ENCODE measurements at places on chromosomes 12 and 14.

DNA sequence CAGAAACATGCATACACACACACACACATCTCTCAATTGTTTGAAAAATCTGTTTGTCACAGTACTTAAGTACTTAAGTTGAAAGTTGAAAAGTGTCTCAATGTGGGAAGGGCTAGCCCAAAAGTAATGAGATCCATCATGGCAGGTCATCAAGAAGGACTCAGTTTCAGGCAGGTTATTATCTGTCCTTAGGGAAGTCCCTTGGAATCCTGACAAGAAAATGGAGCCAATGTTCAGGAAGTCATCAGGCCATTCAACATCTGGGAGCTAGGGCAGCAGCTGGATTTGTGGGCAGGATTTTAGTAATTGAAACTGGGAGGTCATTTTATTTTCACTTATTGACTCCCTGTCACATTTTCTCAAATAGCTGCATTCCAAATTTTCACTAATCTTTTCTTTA is 56.0 kb downstream of the MSRB3 start:
- DNase-seq = no peak

DNA sequence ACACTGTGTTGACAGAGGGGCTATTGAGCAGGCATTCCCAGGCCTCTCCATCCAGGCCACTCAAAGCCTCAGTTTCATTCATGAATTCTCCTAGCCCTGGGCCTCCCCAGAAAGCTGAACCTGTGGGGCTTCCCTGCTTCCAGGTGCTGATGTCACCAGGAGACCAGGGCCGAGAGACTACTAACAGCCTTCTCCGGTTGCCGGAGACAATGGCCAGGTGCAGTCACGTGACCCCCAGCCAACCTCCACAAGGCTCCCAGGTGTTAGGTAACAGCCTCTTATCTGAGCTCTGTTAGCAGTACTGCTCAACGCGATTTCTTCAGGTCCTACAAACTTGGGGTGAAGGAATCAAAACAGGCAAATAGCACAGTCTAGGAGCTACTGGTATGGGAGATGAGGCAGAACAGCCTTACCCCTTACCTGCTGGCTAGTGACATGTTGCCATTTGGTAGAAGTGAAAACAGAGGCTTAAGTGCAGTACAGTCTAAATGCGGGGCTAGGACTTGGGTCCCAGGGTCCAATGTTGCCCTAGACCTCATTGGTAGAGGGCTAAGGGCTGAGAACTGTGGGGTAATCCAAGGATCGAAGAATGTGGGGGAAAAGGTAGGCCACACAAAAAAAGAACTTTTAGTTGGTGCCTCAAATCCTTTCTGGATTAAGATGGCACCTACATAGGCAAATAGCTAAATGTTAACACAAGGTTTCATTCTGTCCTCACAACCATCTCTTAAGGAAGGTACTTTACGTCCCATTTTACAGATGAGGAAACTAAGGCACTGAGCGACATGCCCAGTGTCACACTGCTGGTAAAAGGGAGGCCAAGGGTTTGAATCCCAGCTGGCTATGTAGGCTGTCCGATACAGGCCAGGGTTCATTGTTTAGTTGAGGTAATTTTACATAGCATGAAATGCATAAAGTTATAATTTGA is 3.8 kb downstream of the CCDC88C start:
- peak; percentile 45 for DNase-seq

GRCh38 chr14:100767003-100767787 is 40.5 kb downstream of the DLK1 start:
- no peak for DNase-seq

GRCh38 chr12:88737838-88738472 is 157.7 kb upstream of the KITLG start:
- DNase-seq = no peak

DNA sequence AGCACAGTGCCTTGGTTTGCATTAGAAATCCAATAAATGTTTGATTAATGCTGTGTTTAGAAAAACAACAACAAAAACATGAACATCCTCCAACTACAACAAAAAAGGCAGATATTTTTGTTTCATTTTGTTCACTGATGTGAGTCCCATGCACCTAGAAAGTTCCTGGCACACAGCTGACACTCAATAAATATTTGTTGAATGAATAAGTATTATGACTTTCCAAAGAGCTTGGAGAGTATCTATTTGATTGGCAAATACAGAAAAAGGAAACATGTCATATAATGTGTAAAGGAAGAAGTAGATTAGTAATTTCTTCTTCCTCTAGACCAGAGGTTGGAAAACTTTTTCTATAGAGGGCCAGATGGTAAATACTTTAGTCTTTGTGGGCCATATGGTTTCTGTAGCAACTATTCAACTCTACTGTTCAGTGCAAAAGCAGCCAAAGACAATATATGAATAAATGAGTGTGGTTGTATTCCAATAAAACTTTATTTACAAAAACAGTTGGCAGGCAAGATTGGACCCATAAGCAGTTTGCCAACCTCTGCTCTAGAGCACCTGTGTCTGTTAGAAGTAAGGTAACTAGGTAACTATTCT is 312.3 kb upstream of the DIO2 start:
- DNase-seq = no peak

DNA sequence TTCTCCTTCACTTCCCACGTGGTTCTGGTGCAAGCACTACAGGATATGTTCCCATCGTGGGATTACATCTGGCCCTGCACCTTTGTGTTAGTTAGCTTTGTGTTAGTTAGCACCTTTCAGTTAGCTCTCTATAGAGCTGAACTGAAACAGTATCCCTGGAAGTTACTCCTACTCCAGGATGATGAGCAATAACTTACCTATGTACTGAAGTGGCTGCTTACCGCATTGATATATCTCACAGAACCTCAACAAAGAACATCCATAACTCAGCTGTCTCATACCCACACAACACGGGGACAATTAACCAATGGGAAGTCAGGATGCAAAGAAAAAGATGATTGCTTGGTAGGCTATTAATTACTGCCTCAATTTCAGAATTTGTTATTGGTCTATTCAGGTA is 146.6 kb downstream of the ASCL4 start:
- DNase-seq = no peak

GRCh38 chr12:112944024-112944690 is 5.9 kb downstream of the OAS3 start:
- DNase-seq = no peak

GRCh38 chr12:97630356-97630755 is 167.8 kb downstream of the RMST start:
- no peak for DNase-seq

DNA sequence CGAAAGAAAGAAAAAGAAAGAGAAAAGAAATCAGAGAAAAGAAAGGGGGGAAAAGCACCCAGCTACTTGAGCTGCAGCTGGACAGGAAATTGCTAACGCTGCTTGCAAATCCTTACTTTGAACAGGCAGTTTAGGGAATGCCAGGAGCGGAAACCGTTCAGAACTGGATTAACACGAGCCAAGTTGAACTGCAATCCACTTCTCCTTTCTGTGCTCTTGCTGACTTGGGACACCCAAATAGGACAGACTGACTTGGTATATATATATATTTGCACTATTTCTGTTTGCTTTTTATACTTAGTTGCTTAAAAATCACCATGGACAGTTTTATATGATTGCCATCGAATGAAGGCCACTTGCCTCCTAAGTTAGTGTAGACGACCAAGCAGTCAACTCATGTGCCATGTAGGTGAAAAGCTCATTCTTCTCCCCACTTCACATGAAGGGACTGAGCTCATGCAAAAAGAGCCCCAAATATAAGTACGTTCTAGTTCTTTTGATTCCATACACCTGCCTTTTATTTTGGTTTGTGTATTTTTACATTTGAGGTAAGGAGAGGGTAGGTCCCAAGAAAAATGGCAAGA is 5.5 kb downstream of the DUSP6 start:
- no peak for DNase-seq

DNA sequence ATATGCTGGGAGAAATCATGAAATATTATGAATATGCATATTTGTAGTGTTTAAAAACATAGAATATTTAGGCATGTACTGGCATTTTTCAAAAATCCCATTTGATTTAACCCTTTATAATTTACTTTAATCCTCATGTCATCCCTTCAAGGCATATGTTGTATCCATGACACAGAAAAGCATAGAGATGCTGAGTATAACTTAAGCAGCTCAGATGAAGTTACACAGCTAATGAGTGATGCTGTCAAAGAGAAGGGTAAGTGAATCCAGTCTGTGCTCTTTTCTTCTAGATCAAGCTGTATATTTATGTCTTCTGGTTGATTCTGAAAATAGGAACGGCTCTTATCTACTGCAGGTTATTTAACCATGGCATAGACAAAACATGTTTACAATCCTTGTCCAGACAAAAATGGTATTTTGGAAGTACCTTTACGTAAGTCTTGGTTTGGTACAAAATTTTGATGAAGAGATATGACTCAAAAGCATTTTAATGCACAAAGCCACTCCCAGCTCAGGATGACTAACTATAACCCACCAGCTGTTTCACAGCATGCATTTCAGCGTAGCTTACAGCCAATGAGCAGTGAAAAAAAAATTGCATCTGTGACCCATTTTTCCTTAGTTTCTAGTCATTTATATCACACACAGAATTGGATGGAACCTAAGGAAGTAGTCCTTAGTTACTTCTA is 201.7 kb downstream of the STXBP6 start:
- no peak for DNase-seq

DNA sequence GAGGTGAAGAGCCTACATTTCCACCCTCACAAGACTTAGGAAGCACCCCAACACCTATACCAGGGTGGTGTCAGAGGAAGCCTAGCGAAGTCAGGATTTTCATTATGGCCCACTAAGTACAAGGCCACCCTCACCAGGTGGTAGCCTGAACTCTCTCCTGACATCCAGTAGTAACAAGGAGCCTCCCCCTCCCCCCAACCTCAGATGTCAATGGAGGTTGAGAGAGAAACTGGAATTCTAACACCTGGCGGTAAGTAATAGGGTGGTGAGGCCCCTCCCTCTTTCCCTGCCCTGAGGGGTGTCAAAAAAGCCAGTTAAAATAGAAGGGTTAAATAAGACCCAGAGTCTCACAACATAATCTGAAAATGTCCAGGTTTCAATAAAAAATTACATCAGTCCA is 37.6 kb downstream of the SINHCAF start:
- DNase-seq = no peak

GRCh38 chr14:50497351-50497750 is 35.0 kb downstream of the MAP4K5 start:
- no peak for DNase-seq

GRCh38 chr14:103517174-103517566 is 5.5 kb downstream of the CKB start:
- no peak for DNase-seq

GRCh38 chr12:57452937-57453509 is 2.1 kb upstream of the INHBE start:
- peak; percentile 48 for DNase-seq

DNA sequence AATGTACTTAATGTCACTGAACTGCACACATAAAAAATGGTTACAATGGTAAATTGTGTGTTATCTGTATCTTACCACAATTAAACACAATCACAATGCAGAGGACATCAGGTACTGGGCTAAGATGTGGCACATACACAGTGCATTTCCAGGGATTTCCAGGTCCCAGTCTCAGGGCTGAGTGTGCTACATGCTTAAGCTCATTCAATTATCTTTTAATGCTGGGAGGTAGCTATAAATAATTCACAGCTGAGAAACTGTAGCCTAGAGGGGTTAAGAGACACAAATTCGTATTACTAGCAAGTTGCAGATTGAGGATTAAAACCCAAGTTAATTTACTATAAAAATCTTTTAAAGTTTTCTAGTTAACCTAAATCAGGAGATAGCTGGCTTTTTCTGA is 67.1 kb downstream of the CRACR2A start:
- no peak for DNase-seq

DNA sequence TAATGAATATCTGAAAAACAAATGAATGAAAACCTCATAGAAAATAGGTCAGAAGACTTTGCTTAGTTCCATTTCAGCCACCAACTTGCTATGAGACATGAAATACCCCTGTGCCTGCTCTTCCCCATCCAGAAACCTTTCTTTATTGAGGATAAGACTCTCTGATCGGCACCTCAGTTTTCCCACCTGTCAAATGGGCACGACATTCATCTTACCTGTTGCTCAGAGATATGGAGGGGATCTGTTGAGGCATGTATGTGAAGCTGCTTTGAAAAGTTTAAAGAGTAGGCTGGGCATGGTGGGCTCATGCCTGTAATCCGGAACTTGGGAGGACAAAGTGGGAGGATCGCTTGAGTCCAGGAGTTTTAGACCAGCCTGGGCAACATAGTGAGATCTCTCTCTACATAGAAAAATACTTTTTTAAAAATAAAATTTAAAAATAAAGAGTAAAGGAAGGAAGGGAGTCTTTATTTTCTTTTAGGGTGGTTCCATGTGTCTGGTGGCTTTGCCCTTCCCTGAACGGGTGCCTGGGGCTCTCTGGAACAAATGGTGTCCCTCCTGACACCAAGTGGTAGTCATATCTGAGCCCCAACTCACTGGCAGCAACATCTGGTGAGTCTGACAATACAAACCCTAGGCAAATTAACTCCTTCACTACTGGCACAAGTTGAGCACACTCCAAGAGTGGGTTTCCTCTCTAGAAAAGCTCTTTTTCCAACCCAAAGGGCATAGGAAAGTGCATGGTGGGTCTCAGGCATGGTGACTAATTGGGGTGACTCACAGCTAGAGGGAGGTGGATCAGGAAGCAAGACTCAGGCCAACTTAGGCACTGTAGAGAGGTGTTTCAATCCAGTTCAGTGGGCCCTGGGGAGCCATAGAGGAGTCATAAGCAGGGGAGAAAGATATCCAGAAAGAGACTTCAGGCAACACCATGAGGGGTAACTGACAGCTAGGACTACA is 42.1 kb downstream of the MAP1LC3B2 start:
- DNase-seq = no peak

GRCh38 chr14:69483765-69484443 is 624 bp upstream of the PLEKHD1 start:
- DNase-seq = no peak

DNA sequence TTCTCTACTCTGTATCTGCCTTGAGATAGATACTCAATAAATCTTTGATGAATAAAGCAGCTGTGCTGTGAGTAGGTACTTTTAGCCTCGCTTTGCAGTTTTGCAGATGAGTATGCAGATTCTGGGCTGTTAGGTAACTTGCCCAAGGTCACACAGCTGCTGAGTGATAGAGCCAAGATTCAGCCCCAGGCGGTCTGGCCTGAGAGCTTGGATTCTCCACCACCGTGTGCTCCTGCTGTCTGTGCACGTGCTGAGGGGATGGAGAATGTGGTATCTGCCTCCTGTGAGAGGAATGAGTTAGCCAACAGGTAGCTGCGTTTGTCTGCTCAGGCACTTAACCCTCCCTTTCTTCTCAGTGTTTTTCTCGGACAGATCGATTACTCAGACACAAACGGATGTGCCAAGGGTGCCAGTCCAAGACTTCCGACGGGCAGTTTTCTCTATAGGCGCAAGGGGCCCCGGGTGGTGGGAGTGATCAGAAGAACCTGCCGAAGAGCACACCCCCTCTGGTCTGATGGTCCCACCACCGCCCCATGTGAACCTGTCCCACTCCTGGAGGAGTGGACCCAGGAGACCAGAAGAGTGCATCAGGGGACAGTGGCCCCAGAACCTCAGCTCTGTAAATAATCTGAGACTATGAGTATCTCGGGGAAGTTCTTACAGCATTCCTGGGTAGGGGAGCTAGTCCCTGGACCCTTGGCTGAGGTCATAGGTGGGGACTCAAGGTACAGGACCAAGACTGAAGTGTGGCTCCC is 6.6 kb upstream of the CSAD start:
- DNase-seq = no peak

- DNase-seq = no peak
Measured at GRCh38 chr12:67877727-67878126, 111.5 kb upstream of the IFNG-AS1 start.
